Retinal pigment epithelial cell (primary cell): ENCODE measurements at places on chromosomes 1 and 21.
A peak's percentile ranks its signal among the peaks of the same experiment; 100 is the strongest.

DNA sequence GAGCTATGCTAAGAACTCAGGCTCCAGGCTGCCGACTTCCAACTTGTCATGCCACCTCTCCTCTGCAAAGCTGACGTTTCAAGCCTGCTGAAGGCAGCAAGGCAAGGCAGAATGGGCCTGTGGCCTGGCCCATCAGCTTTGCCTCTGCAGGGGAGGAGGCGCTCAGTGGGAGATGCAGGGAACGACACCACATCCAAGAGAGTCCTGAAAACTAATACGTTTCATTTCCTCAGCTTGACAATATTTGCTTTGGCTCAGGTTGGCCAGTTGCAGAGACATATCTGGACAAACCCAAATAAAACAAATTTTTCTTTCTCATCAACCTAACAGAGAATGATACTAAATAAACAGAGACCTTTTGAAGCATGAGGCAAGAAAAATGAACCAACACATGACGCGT is 35.3 kb downstream of the BEND5 start:
- DNase-seq: no peak

- no peak for DNase-seq
These were observed 59.2 kb downstream of the PBX1 start for GRCh38 chr1:164618202-164618564.

DNA sequence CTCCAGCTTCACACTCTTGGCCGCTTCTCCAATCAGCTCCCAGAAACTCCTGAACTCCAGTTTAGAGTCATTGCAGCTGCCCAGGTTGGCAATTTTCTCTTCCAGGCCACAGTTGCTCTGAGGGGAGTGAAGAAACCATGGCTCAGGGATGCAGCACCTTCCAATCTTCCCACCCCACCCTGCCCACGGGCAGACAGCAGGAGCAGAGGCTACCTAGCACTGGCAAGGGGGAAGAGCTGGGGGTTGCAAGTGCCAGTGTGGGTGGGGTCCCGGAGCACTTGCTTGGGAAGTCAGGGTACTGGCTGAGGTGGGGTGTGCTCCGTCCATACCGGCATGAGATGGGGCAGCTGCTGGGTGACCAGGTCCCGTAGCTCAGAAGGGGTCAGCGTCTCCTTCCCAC is 1.2 kb downstream of the S100A14 start:
- DNase-seq: no peak

DNA sequence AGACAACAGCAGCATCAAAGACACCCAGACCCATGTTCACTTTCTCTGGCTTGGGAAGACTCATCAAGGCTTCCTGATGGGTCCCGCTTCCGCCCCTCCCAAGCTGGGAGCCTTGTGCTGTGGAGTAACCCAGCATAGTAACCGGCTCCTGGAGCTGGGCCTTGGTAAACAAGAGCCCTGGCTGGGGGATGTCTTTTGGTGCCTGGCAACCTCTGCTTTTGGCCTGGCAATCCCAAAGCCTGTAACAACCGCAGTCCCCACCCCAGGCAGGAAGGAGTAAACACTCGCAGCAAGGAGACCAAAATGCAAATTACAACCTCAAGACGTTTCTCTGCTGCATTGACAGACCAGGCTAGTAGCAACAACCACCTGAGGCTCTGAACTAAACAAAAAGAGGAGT is 16.9 kb upstream of the THRAP3 start:
- no peak for DNase-seq

- no peak for DNase-seq
These were observed 635.7 kb downstream of the KIF26B start for GRCh38 chr1:245790441-245790840.

DNA sequence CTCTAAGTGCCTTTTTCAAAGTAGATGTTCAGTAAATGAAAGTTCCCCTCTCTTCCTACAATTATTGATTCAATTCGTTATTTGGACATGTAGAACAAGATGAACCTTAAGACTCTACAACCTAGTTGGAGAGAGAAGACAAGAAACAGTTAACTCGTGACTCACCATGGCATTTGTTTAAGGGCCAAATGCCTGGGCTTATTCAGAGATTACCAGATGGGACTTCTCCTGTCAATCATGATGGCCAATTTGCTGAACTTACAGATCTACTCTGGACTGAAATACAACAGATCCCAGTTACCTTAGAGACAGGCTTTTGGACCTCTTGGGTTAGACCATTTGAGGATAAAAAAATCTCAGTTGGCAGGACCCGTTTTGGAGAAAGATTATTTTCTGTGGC is 93.5 kb downstream of the C1orf94 start:
- no peak for DNase-seq

DNA sequence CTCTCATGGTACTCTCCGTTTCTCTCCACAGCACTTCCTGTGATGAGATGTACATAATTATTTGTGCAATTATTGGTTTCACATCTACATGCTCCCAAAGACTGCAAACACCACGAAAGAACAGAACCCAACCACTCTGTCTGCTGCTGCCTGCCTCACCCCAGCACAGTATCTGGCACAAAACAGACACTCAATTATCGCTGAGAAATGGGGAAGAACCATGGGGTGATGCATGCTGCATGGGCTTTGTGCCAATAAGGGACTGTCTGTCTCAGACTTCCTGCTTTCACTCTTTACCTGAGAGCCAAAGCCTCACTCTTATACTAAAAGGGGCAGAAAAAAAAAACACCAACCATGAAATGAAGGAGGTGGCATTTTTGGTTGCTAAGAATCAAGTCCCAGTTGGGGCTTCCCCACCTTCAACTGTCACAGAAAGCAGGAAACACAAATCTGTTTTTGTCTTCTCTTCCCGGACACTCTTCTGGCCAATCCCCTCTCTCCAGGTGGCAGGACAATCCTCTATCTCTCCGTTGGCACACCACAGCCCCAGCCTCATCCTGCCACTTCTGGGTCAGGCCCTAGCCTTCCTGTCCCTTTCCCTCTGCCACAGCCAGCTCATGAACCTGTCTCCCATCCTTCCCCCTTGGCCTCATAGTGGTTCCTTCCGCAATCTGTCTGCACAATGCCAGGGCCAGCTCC is 82.0 kb downstream of the TGFBR3 start:
- no peak for DNase-seq

DNA sequence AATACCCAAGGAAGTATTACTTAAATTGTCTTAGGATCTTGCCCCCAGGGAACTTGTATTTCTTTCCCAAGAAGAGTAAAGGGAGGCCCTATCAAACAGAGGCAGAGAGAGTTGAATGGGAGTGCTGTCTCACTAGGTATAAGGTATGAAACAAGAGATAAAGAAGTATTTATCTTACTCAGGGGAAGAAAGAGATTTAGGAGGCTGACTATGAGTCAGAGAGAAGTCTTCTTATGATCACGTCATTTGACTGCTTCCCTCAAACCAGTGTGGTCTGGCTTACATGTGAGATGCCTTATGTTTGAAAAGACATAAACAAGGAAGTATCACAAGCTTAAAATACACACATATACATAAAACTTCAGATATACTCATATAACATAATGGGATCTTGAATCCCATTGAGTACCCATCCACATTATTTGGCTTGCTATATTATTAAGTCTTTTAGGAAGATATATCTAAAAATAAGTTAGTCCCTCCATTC is 29.6 kb downstream of the DUSP10 start:
- DNase-seq: peak; percentile 80

DNA sequence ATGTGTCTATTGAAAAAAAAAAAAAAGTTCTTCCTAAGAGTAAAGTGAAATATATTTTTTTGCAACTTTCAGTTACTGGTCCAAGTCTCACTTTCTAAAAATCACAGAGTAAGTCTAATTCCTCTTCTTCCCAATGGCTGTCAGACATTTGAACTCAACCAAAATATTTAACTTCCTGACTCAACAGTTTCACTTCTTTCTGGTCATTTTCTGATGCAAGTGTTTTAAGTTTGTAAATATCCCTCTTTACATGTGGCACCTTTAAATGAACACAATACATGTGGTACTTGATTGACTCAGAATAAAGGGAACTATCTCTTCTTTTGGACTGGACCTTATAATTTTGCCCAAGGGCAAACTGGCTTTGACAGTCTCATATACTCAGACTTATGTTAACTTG is 76.7 kb downstream of the ASH1L start:
- no peak for DNase-seq

- no peak for DNase-seq
These were observed 886.8 kb downstream of the KCNT2 start for GRCh38 chr1:195721210-195721971.

GRCh38 chr1:166069390-166069789 is 97.4 kb downstream of the FAM78B start:
- no peak for DNase-seq

DNA sequence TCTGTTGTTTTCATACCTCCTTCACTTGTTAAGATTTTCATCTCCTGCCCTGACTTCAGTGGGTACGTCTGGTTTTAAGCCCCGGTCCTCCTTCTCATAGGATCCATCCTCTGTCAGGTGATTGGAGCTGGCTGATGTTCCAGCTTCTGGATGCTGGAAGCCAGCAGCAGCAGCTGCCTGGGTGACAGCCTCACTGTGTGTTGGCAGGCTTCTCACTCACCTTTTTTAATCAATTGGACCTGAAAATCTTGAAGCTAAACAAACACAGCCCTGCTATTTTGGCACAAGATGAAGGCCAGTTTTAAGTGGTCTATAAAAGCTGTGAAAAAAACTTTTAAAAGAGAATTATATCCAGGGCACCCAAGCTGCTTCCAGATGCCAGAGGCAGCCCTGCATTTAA is 181.0 kb downstream of the DISC1 start:
- DNase-seq: no peak

- no peak for DNase-seq
These were observed 34.5 kb downstream of the PROX1 start for GRCh38 chr1:214022229-214022791.

DNA sequence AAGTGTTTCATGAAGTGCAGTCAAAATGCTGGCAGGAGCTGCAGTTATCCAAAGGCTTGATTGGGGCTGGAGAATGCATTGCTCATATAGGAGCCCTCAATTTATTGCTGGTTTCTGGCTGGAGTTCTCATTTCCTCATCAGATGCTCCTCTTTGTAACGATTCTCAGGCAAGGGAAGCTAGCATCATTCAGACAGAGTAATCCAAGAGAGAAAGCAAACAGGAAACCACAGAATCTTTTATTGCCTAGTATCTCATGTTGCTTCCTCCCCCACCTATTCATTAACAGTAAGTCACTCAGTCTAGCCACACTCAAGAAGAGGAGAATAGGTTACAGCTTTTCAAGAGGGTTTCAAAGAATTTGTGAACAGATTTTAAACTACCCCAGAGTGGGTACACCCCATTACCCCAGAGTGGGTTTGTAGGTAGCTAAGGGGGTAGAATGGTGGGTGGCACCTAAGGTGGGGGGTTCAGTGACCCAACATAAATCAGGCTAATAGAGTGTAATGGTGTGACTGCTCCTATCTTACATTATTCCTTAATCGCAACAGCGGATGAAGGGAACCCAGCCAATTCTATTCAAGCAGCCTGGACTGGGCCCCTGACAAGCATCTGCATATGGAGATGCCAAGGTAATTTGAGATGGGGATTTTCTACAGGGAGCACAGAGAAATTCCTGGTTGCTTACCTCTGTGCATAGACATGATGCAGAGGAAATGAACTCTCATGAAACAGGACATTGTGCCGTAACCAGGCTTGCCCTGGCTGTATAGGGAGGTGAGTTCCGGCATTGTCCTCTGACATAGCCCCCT is 67.1 kb downstream of the KCNJ15 start:
- peak; percentile 64 for DNase-seq

- DNase-seq: no peak
These were observed 4.3 kb upstream of the NADK start for GRCh38 chr1:1782399-1783221.

DNA sequence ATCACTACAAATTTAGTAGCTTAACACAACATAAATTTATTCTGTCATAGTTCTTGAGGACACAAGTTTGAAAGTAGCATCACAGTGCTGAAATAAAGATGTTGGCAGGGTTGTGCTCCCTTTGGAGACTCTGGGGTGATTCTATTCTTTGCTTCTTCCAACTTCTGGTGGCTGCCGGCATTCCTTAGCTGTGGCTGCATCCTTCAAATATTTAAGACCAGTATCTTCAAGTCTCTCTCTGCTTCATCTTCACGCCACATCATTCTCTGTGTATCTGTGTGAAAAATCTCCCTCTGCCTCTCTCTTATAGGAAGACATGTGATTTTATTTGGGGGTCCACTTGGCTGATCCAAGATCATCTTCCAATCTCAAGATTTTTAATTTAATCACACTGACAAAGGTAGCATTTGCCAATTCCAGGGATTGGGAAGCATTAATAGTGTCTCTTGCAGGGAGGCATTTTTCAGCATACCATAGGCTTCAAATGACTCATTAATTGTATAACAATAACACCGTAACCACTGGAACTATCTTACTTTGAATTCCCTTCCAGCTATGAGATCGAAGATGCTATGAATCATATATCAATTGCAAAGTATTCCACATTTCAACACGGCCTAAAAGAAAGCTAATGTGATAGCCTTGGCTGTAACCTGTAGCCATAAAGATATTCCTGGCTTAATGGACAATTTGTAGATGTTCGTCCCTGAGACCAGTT is 74.6 kb downstream of the DPT start:
- DNase-seq: no peak

- DNase-seq: no peak
These were observed 89.3 kb downstream of the ITPKB start for GRCh38 chr1:226649780-226650179.

- peak; percentile 39 for DNase-seq
These were observed 3.6 kb upstream of the GPR61 start for GRCh38 chr1:109535971-109536491.

GRCh38 chr1:53951697-53952096 is 5.5 kb downstream of the LRRC42 start:
- no peak for DNase-seq

GRCh38 chr1:74531796-74532195 is 19.4 kb upstream of the LRRC53 start:
- DNase-seq: no peak

GRCh38 chr1:66333466-66334199 is 200.3 kb upstream of the SGIP1 start:
- no peak for DNase-seq

- DNase-seq: peak; percentile 64
These were observed 70.2 kb upstream of the ERRFI1 start for GRCh38 chr1:8096105-8097011.

DNA sequence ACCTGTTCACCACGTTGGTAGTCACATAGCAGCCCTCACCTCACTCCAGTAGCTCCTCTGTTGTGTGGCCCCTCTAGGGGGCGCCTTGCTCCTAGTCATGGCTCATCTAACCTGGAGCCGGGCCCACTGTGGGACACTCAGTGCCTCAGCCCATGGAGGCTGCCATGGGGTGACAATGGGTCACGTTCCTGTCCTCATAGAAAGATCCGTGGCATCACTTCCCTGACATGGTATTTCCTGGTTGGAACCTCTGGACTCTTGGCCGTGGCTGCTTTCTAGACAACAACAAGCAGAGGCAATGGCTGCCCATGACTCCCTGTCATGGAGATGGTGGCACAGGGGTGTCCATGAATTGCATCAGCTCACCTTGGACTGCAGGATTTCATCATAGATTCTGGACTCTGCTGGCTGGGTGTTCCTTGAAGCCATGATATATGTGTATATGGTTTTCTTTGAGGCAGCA is 27.5 kb upstream of the SLAMF6 start:
- DNase-seq: no peak

- no peak for DNase-seq
These were observed 188.6 kb upstream of the VAMP3 start for GRCh38 chr1:7582460-7582972.
